ENCODE measurements at places on chromosomes 11 and 22.
A peak's percentile ranks its signal among the peaks of the same experiment; 100 is the strongest.

DNA sequence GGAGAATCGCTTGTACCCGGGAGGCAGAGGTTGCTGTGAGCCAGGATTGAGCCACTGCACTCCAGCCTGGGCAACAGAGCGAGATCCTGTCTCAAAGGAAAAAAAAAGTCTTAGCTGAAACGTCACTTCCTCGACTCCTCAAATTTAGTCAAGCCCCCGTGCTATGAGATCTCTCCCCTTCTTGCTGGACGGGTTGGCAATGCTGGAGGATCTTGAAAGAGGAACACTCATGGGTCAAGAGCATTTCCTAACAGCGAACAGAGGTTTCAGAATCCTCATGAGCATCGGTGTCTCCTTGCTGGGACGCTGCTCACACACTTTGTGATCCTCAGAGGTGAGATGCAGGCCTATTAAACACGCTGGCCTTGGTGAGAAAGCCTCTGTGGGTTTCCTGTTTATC, 35.9 kb downstream of the APOL3 start:
- no peak for DNase-seq

DNA sequence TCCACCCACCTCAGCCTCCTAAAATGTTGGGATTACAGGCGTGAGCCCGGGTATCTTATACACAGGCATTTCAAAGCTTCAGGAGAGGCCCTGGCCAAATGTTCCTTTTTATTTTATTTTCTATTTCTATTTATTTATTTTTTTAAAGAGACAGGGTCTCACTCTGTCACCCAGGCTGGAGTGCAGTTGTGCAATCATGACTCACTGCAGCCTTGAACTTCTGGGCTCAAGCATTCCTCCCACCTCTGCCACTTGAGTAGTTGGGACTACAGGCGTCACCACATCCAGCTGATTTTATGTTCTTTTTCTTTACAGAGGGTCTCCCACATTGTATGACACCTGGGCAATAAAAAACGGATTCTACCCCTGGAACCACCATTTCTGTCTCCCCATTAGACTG, 71.2 kb downstream of the FBXO7 start:
- DNase-seq = no peak

DNA sequence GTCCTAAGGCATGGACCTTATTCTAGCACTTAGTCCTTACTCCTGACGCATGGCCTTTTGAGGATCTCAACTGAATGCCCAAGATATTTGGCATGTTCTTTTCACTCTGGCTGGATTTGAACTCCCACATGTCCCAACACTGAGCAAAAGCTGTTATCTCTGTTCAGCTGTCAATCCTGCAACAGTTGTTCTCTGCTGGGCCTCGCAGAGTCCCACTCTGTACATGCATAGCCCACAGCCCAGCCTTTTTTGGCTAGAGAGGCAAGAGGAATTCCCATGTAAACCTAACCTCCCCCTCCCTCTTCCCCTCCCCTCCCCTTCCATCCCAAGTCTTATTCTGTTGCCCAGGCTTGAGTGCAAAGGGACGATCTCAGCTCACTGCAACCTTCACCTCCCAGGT, 21.8 kb upstream of the DRG1 start:
- DNase-seq = no peak

- DNase-seq = peak; percentile 79
Observed at GRCh38 chr11:76803023-76803422, 19.9 kb downstream of the TSKU start.

Measured in coronary artery (tissue), 2 donors.